A375 (cell line): ENCODE measurements at places on chromosomes 16 and 17. TPM values are rescaled to one million over a fixed set of nuclear protein-coding genes. Genes with fewer than 3 reads are reported as not detected.

Gene DNAH3
- total RNA-seq, result 0.15 TPM in 1 of 2 replicates, not detected in the other

Gene MYOCD
- total RNA-seq, result not detected in 2 replicates

Gene CACNA1G
- total RNA-seq, result 0.05 and 0.08 TPM in 2 replicates

Gene CD19
- total RNA-seq, result not detected in 2 replicates

Gene AOC2
- 1.1 and 1.5 TPM in 2 replicates for total RNA-seq
